ENCODE measurements at places on chromosomes 11 and 22. TPM values are rescaled to one million over a fixed set of nuclear protein-coding genes. Genes with fewer than 3 reads are reported as not detected.
A peak's percentile ranks its signal among the peaks of the same experiment; 100 is the strongest.

The RIMBP3B gene
- polyA plus RNA-seq, result not detected

The PDGFB gene
- polyA plus RNA-seq, result 10.5 TPM

The OR2D2 gene
- not detected for polyA plus RNA-seq

The RFPL2 gene
- 0.73 TPM for polyA plus RNA-seq

The SLC22A9 gene
- not detected for polyA plus RNA-seq

The SLC35F2 gene
- 21.1 TPM for polyA plus RNA-seq

The OR51F2 gene
- polyA plus RNA-seq, result not detected

The BAIAP2L2 gene
- polyA plus RNA-seq, result 8.5 TPM

The TOB2 gene
- polyA plus RNA-seq, result 48.6 TPM

The FJX1 gene
- 15.0 TPM for polyA plus RNA-seq

The B3GAT1 gene
- 4.8 TPM for polyA plus RNA-seq

The SIRT3 gene
- polyA plus RNA-seq, result 38.4 TPM

DNA sequence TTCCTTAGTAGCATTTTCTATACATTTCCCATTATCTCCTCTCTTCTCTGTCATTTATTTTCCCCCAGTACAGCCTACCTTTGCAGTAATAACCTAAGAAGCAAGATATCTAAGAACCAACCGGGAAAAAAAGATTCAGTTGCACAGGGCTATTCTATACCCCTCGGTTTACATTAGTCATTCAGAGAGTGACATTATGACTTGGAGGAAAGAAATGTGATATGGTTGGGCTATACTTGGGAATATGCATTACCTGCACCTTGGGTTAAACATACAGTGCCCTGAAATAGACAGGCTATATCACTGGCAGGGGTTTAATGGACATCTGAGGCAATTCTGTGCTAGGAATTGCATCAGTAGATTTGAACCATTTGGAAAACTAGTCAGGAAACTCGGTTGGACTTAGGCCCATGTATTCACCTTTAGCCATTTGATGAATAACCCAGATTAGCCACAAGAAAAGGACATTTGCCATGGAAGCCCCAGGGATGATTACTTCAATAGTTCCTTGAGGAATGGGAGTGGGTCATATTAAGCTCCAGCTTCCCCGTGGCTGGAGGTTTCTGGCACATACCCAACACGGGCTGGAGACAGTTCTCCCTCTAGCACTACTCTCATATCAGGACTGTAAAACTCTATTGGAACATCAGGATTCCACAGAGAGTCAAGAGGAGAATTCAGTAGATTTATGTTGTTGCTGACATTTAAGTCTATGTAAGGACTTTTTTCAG lies 973.2 kb downstream of the NTM start:
- DNase-seq, result no peak

DNA sequence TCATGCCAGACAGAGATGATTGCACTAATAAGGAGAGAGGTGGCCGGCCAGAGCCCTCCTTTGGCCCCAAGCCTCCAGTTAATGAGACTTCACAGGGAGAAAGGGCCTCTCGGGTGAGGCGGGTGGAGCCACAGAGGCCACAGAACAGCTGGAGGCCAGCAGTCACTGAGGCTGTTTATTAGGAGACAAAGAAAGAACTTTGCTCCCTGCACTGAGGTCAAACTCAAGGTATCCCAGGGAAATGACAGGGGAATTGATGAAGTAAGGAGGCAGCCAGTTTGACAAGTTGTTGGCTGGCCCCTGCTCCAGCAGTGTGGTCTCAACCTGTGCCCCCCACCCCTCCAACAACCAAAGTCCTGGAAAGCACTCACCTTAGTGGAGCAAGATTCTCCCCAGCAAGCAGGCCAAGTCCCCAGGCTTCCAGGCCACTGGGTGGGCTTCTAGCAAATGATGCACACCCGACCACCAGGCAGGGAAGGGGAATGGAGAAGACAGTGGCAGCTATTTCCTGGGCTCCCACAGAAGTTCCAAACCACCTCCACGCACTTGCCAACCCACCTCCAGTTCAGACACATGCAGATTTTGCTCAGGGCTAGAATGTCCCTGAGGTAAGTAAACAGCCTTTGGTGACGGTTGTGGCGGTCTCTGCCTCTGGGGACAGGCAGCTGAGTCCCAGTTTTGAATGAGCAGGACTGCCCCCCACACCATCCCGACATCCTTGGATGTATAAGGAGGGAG lies 53.2 kb downstream of the RPUSD4 start:
- DNase-seq, result no peak

- no peak for DNase-seq
Measured at GRCh38 chr11:41459465-41460401, at the start of gene LRRC4C. TSS of gene LRRC4C (minus strand) at chr11:41459652.

GRCh38 chr11:95066716-95067038 lies at the start of gene SRSF8:
TSS of gene SRSF8 (plus strand) at chr11:95066919. CDS start at chr11:95067227, 308 bp downstream.
- no peak for DNase-seq

- no peak for DNase-seq
Measured at GRCh38 chr11:61693922-61694601, 13.9 kb downstream of the DAGLA start.

GRCh38 chr11:94835594-94835927 lies 67.4 kb downstream of the AMOTL1 start:
- DNase-seq, result no peak

GRCh38 chr11:72683782-72684200 lies 9.6 kb upstream of the PDE2A start:
- peak; percentile 41 for DNase-seq

DNA sequence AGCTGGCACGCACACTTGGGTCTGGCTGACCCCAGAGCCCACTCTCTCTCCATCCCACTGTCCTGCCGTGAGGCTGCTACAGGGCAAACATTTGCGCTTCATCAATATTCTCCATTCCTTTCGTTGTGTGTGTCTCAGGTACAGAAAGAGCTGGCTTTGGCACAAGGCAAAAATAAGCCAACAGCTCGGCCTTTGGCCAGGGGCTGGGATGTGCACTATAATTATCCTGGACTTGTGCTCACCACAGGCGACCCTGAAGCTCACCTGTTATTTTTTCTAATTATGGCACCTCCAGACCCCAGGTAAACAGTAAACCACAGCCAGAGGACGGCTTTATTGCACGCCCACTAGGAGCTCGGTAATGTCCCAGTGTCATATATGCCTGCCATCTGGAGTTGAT lies 10.9 kb downstream of the ZMAT5 start:
- no peak for DNase-seq

- DNase-seq, result no peak
Measured at GRCh38 chr22:49647627-49648026, 180.0 kb downstream of the BRD1 start.

DNA sequence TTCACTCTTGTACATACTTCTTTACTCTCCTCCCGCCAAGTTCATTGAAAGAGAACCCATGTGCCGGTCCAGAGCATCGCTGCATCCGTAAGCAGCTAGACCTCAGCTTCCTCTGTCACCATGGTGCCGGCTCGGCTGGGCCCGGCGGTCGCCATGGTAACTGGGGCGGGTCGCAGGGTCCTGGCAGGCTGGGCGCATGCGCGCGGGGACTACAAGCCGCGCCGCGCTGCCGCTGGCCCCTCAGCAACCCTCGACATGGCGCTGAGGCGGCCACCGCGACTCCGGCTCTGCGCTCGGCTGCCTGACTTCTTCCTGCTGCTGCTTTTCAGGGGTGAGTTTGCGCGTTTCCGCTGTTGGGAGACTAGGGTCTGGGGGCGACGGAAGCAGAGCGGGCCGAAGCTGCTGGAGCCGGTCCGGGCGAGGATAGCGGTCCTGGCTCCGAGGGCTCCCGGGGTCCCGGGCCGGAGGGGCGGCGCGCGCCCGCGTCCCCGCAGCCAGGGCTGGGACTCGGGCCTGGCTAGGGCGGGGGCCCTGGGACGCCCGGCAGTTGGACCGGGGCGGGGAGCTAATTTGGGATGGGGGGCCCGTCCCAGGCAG lies at the start of gene JAM3:
JAM3 (plus strand) TSS at position 244 of the 597 bp plus-strand sequence; CDS start at position 256, 12 bp downstream.
- peak; percentile 93 for DNase-seq

DNA sequence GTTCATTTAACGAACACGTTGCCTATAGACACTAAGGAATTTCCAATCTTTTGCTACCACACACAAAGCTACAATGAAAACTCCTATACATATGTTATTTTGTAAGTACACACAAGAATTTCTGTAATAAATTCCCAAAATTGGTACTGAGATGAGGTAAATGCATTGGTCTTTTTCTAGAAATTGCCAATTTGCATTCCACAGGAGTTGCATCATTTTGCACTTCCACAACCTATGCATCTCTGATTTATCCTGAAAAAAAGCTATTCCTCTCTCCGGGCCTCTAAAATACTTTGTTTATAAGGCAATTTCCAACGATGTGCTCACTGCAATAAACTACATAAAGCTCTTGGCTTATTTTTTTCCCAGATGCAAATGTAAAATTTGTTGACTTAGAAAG lies 24.9 kb downstream of the IMMP1L start:
- DNase-seq, result no peak

DNA sequence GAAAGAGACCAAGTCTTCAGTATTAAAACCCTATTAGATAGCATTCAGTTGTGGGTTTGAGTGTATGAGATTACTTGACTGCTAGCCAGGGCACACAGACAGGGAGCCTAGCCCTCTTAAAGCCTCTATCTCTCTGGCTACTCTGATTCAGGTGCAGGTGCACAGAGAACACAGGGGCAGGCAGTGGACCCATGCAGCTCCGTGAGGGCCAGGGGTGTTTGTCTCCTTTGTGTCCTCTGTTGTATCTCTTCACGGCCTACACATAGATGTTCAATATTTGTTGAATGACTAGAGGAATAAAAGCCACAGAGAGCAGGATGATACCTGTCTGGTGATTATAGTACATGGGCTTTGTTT lies 21.5 kb upstream of the AIFM3 start:
- no peak for DNase-seq

GRCh38 chr11:72250661-72251464 lies 6.9 kb upstream of the PHOX2A start:
- DNase-seq, result no peak

DNA sequence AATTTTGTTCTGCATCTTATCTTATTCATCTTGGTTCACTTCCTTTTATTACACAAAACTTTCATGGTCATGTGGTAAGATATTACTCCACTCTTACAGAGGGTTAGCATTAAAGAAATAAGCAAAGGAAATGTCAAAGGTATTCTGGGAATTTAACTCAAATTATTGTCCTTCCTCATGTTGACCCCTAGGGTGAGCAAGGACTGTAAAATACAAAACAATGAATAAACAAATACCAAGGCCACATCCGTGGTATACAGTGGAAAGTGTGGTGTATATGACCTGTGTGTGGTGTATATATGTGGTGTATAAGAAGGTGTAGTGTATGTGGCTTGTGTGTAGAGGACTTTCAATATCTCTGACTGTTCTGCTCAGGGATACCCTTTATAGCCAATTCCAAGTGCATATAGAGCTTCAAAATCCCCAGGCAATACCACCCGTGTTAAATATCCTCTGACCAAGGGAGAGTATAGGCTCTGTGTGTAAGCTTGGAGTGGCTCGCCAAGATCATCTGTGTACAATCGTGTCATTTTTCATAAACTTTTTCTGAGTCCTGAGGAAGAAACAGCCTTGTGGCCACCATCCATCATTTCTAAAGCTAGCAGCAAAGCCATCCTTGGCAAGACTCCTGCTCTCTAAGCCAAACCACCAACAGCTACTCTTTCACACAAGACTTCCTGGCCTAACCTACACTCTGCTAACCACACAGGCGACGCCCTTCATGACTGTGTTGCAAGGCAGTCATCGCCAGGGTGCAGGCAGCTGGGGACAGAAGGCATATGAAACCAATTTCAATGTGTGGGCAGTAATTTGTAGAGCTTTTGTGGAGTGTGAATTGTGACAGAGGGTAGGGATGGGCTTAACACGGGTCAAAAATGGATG lies 548.0 kb downstream of the ETS1 start:
- no peak for DNase-seq

DNA sequence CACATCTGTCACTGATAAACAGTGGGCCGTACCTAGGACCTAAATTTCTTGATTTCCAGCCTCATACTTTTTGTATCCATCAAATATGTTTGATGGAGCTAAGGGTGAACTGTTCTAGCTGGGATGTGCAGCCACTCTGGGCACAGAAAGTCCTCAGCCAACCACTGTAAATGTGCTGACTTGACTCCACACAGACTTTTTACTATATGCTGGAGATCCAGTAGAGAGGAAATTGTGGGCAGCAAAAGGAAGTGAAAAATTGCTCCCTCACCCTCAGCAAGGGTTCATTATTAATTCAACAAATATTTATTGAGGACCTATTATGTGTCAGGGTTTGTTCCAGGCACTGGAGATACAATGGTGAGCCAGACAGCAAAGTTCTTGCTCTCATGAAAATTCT lies 54.2 kb upstream of the AMPD3 start:
- no peak for DNase-seq

- no peak for DNase-seq
Measured at GRCh38 chr11:72069787-72070251, 10.5 kb downstream of the NUMA1 start.

DNA sequence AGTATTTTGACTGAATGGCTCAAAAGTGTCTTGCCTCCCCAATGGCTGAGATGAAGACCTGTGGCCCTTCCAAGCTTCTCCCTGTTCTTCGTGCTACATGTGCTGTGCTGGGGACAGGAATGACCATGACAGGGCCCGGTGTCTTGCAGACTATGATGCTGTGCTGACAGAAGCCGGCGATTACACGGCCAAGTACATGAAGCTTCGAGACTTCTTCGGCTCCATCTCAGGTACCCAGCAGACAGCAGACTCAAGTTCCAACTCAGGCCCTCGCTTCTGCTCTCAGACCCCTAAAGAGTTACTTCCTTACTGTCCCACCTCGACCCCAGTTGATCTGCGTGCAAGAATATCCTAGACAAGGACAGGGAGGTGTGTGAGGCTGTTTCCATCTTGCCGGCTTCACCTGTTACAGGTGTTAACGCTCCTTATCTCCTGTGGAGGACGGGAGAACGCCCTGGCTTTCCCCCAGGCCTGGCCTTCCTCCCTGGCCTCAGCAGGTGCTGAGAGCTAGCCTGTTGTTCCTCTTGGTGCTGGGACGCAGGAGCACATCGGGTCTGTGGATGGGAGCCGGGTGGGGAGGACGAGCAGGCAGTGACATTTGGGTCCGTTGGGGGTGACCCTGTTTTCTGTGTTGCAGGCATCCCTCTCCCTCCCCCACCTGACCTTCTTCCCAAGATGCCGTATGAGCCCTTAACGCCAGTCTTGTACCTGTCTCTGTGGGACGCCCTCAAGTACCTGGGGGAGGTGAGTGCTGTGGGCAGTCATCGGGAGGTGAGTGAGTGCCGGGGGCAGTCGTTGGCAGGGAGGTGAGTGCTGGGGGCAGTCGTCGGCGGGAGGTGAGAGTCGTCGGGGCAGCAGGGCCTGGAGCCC lies 38.1 kb downstream of the GLB1L2 start:
- DNase-seq, result no peak

DNA sequence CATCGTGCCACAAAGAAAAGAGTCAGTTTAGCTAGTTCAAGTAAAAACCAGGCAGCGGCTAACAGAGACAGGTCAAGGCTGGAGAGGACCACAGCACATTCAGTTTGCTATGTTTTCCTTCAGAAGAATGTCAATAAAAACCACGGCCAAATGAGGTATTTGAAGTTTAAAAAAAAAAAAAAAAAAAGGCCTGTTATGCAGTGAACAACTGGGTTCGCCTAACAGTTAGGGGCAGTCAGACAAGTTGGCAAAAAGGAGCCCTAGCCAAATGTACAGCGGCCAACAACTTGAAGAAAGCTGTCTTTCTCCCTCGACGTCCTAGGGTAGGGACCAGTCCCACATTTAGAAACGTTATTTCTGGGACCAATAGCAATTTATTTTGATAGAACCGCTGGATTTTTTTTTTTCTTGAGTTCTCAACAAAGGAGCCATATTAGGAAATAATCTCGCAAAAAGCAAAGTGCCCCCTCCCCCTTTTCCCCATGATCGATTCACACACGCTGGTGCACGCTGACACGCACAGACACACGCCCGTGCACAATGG lies 237.8 kb downstream of the TTC28 start:
- DNase-seq, result no peak
